Astrocyte (in vitro differentiated cells and primary cell): ENCODE measurements at places on chromosomes 1 and 21.

DNA sequence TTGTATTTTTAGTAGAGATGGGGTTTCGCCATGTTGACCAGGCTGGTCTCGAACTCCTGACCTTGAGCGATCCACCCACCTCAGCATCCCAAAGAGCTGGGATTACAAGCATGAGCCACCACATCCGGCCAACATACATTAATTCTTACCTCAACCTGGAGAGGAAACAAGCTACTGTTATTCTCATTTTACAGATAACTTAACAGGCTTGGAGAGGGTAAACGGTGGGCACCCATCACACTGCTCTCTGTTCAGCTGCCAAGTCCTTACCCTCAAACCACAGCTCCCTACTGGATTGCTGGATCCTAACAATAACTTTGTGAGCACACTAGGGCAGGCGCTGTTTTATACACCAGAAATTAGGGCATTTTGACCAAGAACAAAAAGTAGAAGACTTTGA is 93.6 kb upstream of the BARHL2 start:
- DNase-seq, result no peak

- DNase-seq, result no peak
Observed at GRCh38 chr1:14710331-14710730, 111.8 kb downstream of the KAZN start.

GRCh38 chr1:199691540-199691939 is 336.0 kb upstream of the NR5A2 start:
- peak; percentile 91 for DNase-seq

GRCh38 chr1:20083178-20083944 is 13.4 kb downstream of the PLA2G5 start:
- no peak for DNase-seq

DNA sequence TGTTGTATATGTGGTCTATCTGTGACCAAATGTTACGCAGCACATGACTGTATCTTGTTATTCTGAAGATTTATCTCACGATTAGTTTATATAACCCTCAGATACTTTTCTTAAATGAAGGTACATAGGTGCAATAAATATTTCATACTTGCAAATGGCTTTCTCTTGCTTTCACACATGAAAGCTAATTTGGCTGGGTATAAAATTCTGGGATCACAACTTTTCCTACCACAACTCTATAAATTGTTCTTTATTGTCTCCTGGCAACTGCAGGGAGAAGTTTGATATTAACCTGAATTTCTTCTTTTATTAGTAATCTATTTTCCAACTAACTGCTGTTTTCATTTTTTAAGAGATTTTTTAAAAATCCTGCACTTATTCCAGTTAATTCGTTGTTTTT is 58.9 kb downstream of the KCNK2 start:
- no peak for DNase-seq

GRCh38 chr1:53128401-53128800 is 14.0 kb downstream of the SLC1A7 start:
- DNase-seq, result no peak
